Lung (tissue), 17 donors: ENCODE measurements at places on chromosomes 16 and 17. TPM values are rescaled to one million over a fixed set of nuclear protein-coding genes. Genes with fewer than 3 reads are reported as not detected.

DNA sequence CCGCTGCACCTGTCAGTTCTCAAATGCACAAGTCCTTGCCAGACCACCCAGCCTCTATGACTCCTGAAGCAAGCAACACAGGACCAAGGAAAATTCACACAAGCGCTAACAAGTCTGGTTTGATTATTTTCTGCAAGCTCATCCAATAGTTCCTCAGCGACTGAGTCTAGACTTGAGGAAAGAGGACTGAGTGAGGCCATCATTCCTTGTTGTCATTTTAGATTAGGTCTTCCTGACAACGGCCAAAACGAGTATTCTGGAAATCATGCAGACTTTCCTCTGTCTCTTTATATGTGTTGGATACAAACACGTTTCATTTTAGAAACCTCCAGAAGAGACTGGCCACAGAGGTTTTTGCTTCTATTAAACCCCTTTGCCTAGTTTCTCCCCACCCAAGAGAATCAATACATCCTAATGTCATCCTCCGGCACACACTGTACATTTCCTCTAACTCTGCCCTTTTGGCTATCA is 561 bp downstream of the CCDC47 start:
- H3K36me3 ChIP-seq = peaks cover 8% of the 10 kb centered on the region
- peak overlapping the region; percentile 97 for H3K27ac ChIP-seq
- DNase-seq = no peak
- H3K4me3 ChIP-seq = peak overlapping the region; percentile 72

DNA sequence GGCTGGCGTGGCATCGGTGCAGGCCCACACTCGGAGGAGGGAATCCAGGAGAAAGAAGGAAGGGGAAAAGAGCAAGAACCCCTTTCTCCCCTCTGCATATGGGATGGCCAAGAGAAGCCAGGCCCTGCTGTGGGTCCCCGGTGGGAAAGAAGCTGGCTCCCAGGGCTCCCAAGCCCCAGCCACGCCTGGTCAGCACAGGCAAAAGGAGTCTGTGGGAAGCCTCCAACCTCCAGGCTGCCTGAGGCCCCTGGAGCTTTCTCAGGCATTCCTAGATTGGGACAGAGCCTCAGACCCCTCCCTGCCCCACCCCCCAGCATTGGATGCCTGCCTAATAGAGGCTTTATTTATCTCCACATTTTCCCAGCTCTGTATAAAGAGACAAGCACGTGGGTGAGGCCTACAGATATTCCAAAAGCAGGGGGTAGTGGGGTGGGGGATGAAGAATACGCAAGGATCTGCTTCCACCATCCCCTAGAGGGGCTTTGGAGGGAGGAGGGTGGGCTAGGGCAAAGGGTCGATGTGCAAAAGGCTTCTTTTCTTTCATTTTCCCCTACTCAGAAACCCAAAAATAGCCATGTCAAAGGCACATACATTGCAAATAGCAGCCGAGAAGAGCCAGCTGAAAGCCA is 56.4 kb downstream of the MPRIP start:
- no peaks in the 10 kb centered on the region for H3K27me3 ChIP-seq
- H3K27ac ChIP-seq = peak overlapping the region; percentile 48
- no peak overlapping the region for H3K4me3 ChIP-seq
- H3K4me1 ChIP-seq = peaks cover 49% of the 10 kb centered on the region

The SPN gene
- total RNA-seq = 5.8 TPM

The NPW gene
- total RNA-seq = 0.71 TPM

The DNAI2 gene
- 14.2 TPM for total RNA-seq

- peak; percentile 69 for DNase-seq
- H3K36me3 ChIP-seq = no peaks in the 10 kb centered on the region
- no peaks in the 10 kb centered on the region for H3K27me3 ChIP-seq
- peaks cover 12% of the 10 kb centered on the region for H3K4me1 ChIP-seq
- no peak overlapping the region for H3K27ac ChIP-seq
Observed at GRCh38 chr17:55117164-55117563, 147.6 kb upstream of the HLF start.

- H3K4me1 ChIP-seq = no peaks in the 10 kb centered on the region
- H3K27me3 ChIP-seq = no peaks in the 10 kb centered on the region
- no peak overlapping the region for H3K27ac ChIP-seq
Observed at GRCh38 chr17:7644775-7645174, 6.0 kb upstream of the ATP1B2 start.

The MEIOC gene
- total RNA-seq = not detected

The TOP3A gene
- 36.5 TPM for total RNA-seq

DNA sequence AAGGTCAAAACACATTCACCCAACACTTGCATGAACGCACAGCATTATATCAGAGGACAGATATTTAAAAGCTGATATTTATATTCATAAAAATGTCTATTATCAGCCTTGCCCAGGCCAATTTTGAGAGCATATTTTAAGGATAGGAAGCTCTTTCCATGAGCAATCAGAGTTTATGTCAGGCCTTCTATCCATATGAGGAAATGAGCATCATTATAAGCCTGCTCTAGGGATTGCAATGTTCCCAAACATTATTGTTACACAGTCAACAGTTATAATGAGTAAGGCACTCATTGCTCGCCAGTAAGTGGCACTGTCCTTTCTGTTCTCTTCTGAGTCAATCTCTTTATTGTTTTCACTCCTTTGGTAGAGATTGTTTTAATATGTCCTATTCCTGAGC is 37.7 kb upstream of the DYNLRB2 start:
- H3K27ac ChIP-seq = no peak overlapping the region
- peak; percentile 60 for DNase-seq
- H3K4me1 ChIP-seq = no peaks in the 10 kb centered on the region

- H3K4me1 ChIP-seq = peaks cover 4% of the 10 kb centered on the region
- no peaks in the 10 kb centered on the region for H3K27me3 ChIP-seq
- no peaks in the 10 kb centered on the region for H3K36me3 ChIP-seq
Observed at GRCh38 chr16:69217433-69217832, 30.5 kb downstream of the SNTB2 start.

The CCL8 gene
- 0.95 TPM for total RNA-seq

- no peaks in the 10 kb centered on the region for H3K4me1 ChIP-seq
- no peak overlapping the region for H3K4me3 ChIP-seq
Observed at GRCh38 chr16:53309457-53309856, 124.8 kb upstream of the RBL2 start.

GRCh38 chr17:27912964-27913363 is 19.8 kb upstream of the LYRM9 start:
- no peaks in the 10 kb centered on the region for H3K27me3 ChIP-seq
- no peak overlapping the region for H3K4me3 ChIP-seq

The GNG13 gene
- total RNA-seq = not detected

The LGALS9 gene
- 148 TPM for total RNA-seq

The DNAH17 gene
- 1.6 TPM for total RNA-seq

The TNFRSF13B gene
- 0.61 TPM for total RNA-seq

The HOXB13 gene
- not detected for total RNA-seq

DNA sequence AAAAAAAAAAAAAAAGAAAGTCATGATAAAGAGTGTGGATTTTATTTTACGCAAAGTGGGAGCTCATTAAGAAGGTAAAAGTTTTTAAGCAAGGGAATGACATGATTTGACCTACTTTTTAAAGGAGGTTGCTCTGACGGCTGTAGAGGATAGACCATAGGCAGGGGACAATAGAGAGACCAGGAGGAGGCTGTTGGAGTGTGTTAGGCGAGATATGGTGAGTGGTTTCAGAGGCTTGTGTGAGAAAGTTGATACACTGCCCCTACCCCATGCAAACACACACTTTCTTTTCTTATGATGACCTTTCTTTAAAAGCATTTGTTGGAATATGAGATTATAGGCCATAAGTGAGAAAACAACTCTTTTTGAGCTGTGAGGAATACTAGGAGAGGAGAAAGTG is 82.0 kb downstream of the FTO start:
- H3K4me1 ChIP-seq = no peaks in the 10 kb centered on the region
- no peak overlapping the region for H3K27ac ChIP-seq
- DNase-seq = no peak
- no peak overlapping the region for H3K4me3 ChIP-seq
- no peaks in the 10 kb centered on the region for H3K27me3 ChIP-seq

The NME2 gene
- total RNA-seq = 563 TPM

The ABCC12 gene
- not detected for total RNA-seq

GRCh38 chr16:14289692-14290340 is 218.7 kb downstream of the MRTFB start:
- no peak for DNase-seq
- H3K27ac ChIP-seq = no peak overlapping the region
- H3K36me3 ChIP-seq = no peaks in the 10 kb centered on the region
- H3K4me3 ChIP-seq = no peak overlapping the region
- no peaks in the 10 kb centered on the region for H3K27me3 ChIP-seq

The OMG gene
- total RNA-seq = 16.5 TPM
